T follicular helper cell (primary cell): ENCODE measurements at places on chromosomes 4 and X.

- no peak for DNase-seq
These were observed 39.2 kb upstream of the MSX1 start for GRCh38 chr4:4820261-4820660.

GRCh38 chrX:154748712-154749339, 2.1 kb downstream of the GAB3 start:
- DNase-seq, result peak; percentile 15

GRCh38 chr4:40848940-40849339, 99.2 kb downstream of the NSUN7 start:
- no peak for DNase-seq

GRCh38 chrX:87663421-87663820, 145.8 kb downstream of the KLHL4 start:
- DNase-seq, result no peak

DNA sequence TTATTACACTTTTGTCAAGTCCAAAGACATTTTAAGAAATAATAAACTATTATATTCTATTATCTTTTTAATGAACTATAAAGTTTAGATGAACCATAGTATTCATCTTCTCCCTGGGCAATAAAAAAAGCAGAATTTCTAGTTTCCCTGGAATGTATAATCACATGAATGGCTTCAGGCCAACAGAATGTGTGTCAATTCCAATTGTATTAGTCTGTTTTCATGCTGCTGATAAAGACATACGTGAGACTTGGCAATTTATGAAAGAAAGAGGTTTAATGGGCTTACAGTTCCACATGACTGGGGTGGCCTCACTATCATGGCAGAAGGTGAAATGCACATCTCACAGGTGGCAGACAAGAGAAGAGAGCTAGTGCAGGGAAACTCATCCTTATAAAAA, 70.7 kb upstream of the ANXA10 start:
- no peak for DNase-seq

DNA sequence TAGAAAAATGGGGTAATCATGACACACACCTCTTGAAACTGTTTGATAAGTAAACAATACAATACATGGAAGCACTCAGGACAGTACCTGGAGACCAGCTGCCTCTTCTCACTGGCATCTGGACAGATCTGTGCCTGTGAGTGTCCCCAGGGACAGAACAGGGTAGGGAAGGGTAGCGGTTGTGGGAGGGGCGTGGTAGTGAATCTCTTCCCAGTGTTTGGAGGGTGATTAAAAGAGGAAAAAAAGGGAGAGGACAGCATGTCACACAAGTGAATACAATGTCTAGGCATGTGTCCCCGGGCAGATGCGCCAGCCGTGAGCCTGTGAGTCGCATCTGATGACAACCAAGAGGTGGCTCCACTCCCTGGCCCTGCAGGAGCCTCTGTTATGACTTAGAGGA, 138.8 kb upstream of the MSX1 start:
- no peak for DNase-seq

DNA sequence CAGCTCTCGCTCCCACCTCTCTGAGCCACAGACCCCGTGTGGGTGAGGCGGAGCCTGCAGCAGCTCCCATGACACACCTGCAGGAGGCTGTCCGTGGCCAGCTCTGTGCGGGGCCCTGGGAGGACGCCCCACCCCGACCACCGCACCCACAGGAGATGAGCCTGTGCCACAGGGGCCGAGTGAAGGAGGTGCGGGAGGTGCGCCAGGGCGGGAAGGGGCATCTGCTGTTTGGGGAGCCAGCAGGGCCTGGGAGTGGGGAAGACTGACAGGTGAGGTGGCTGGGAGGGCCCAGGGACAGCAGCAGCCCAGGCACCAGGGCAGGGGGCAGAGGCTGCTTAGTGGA, 52.0 kb downstream of the ACOX3 start:
- DNase-seq, result no peak

- no peak for DNase-seq
These were observed 83.4 kb downstream of the AASDH start for GRCh38 chr4:56303921-56304320.

DNA sequence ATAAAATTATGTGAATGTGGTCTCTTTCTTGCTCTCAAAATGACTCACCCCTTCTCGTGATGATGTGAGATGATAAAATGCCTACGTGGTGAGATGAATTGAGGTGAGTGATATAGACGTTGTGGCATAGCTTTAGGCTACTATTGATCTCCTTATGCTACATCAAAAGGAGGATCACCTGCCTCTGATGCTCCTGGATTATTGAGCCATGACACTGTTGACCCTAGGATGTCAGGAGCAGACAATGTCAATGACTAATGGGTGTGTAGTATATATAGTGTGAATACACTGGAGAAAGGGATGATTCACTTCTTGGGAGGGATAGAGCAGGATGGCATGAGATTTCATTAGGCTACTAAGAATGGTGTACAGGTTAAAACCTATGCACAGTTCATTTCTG, 210.7 kb upstream of the PRPS2 start:
- no peak for DNase-seq

DNA sequence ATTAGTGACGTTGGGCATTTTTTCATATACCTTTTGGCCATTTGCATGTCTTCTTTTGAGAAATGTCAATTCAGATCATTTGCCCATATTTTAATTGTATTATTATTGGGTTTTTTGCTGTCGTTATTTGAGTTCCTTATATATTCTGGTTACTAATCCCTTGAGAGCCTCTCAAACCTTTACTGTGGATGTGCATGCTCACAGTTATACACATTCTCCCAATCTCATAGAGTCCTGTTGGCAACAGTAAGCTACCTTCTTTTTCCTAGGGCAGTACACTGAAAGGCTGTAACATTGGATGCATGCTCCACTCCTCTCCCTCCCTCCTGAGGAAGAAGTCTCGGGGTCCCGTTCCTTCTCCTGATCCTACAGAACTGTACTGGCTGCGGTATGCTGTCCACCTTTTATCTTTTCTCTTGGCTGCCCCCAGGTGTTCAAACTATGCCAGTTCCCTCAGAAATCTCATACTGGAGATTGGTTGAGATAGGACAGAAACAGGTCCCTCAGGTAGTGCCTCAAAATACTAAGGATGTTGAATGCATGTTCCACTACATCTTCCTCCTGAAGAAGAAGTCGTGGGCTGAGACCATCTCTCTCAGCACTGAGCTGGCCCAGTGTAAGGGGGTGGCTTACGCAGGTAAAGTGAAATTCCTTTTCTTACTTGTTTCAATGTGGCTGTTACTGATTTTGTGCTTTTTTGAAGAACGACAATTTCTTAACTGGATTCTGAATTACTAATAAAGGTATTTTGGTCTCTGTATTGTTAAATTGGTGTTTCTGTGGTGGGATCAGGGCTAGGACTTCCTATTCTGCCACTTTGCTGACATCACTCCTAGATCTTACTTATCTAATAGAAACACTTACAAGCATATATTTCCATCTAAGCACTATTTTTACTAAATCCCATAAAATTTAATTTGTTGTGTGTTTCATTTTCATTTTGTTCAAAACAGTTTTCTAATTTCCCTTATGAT, 145.4 kb upstream of the HUWE1 start:
- peak; percentile 14 for DNase-seq

- no peak for DNase-seq
These were observed 108.0 kb downstream of the ZNF330 start for GRCh38 chr4:141328560-141329173.

DNA sequence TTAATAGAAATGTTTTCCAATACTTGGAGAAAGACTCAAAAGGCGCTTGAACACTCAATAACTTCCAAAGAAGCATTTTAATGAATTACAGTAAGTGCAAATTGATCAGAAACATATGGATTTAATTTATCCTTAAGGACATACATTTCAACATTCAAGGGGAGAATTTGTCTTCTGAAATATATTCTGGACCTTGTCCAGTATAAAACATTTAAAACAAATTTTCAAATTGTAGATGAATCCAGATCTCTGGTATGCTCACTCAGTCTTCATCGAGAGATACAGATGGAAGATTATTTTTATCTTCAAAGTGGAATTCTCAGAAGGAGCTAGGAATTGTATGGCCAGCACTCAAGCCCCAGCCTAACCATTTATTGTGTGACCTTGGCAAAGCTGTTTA, 310.4 kb downstream of the ZNF674 start:
- DNase-seq, result no peak

DNA sequence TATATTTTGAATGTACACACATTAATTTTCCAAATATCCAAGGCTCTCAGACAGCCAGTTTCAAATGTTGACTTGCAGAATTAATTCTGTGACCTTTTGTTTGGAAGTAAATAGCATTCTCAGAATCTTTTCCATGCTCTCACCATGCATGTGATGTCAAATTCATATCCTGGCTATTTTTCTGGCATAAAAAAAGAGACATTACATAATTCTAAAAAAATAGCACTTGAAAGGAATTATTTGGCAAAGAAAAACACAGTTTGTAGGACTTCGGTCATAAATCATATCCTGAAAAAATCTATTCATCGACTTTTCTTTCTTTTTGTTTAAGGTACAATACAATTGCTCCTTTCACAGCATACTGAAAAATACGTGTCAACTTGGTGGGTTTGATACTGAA, 111.2 kb downstream of the GLRA3 start:
- no peak for DNase-seq

GRCh38 chrX:140928739-140929138, 73.7 kb upstream of the SPANXB1 start:
- DNase-seq, result no peak

GRCh38 chr4:74161666-74162450, 3.9 kb downstream of the MTHFD2L start:
- DNase-seq, result no peak

GRCh38 chrX:109448282-109448938, 33.5 kb downstream of the GUCY2F start:
- no peak for DNase-seq

- no peak for DNase-seq
These were observed 159.3 kb downstream of the PALLD start for GRCh38 chr4:168656055-168656660.

GRCh38 chrX:111886678-111887077, 10.7 kb downstream of the TRPC5OS start:
- DNase-seq, result no peak

DNA sequence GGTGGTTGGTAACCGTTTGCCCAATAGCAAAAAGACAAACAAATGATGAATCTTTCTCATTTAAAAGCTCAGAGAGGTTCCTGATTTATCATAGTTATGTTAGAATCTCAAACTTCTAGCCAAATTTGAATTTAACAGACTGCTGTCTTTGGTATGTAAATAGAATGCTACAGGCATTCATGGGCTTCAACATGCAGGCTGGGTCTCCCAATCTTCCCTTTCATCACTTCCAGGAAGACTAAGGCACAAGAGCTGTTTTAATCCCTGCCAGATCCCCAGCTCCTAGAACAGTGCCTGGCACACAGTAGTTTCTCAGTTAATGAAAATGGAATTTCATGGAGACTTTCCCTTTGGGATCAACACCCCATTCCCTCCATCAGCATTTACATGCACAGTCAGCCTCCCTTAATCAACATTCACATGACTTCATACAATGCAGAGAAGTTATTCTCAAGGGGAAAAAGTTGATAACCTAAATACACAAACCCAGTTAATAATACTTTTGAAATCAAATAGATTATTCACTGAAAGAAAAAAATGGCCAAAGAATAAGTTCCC, 107.6 kb upstream of the C1QTNF7 start:
- no peak for DNase-seq

GRCh38 chr4:9685692-9686091, 95.7 kb upstream of the DRD5 start:
- no peak for DNase-seq

DNA sequence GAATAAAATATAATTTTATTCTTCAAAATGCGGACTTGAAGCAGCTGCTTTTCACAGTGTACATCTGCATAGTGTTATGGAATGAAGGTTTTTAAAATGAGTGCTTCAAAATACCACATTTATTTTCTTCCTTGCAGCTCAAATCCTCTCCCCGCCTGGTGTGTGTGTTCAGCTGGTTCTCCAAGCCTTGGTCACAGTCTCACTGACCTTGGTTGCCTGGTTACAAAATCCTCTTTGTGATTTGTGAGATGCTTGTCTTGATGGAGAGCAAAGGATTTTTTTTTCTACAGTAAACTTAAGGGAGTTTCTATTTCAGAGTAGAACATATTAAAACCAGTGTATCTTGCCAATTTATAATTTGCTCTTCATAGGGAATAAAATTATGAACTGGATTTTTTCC, 139.2 kb downstream of the PCDH18 start:
- no peak for DNase-seq

GRCh38 chr4:150816491-150816890, 198.6 kb downstream of the LRBA start:
- no peak for DNase-seq

DNA sequence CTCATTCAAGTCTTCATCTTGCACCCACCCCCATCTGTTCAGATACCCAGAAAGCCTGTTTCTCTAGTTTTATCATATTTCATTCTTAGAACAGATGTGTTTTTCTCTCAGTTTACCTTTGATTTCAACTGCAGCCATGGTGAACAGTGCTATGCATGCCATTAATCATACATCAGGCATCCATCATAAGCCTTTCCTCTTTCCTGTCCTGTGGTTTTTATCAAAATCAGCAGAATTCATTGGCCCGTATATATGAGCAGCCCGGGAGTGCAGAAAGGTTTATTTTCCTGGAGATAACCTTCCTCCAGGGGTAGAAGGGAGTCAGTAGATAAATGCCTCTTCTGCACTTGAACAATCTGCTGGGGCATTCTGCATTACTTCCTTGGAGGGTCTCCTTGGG, 65.7 kb downstream of the IL21 start:
- no peak for DNase-seq

- DNase-seq, result no peak
These were observed 1489.4 kb downstream of the RAPGEF2 start for GRCh38 chr4:160592258-160592657.

GRCh38 chr4:182019148-182019652, 224.0 kb upstream of the TENM3 start:
- no peak for DNase-seq

DNA sequence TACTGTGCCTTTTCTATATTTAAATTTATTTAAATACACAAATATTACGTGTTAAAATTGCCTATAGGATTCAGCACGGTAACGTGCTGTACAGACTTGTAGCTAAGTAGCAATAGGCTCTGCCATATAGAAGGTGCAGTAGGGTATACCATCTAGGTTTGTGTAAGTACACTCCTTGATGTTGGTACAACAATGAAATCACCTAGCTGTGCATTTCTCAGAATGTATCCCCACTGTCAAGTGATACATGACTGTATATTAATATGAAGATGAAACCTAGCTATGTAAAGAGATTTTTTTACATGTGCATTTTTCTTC, 431.2 kb downstream of the KCTD8 start:
- no peak for DNase-seq

DNA sequence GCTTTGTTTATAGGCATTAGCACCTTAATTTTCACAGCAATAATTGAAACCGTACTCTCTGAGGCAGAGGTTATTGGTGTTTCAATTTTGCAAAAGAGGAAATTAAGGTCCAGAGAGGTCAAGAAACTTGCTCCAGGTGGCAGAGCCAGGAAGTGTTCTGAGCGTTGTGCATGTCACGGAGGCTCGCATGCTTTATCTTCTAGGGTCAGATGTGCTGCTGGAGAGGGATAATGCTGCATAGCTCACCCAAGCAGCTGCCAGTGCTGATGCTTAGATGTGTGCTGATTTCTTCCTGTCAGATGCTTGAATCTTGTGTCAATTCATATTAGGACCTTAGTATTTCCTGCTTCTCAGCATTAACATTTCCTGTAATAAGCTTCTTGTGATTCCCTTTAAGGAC, 13.0 kb upstream of the FGF5 start:
- no peak for DNase-seq
